ENCODE measurements at places on chromosomes 6 and 20.

- peak; percentile 62 for DNase-seq
Observed at GRCh38 chr20:37346236-37346534, 245 bp downstream of the SRC start.

DNA sequence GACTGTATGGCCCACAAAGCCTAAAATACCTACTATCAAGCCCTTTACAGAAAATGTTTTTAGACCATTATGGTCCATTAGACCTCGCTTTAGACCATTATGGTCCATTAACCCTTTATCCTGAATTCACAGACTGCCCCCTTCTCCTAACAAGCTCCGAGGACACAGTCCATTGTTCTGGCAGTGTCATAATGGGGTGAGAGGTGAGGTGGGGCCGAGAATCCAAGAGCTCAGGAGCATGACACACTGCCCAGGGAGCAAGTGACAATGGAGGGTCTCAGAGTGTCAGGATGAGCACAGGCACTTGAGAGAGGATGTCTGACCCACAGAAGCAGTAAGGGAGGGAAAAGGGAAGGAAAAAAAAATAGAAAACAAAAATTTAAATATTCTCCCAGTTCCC is 212.4 kb upstream of the NT5E start:
- no peak for DNase-seq

- DNase-seq: no peak
Observed at GRCh38 chr20:61929971-61930666, 135.6 kb downstream of the TAF4 start.

- DNase-seq: no peak
Observed at GRCh38 chr20:9955646-9956045, 79.1 kb upstream of the ANKEF1 start.

DNA sequence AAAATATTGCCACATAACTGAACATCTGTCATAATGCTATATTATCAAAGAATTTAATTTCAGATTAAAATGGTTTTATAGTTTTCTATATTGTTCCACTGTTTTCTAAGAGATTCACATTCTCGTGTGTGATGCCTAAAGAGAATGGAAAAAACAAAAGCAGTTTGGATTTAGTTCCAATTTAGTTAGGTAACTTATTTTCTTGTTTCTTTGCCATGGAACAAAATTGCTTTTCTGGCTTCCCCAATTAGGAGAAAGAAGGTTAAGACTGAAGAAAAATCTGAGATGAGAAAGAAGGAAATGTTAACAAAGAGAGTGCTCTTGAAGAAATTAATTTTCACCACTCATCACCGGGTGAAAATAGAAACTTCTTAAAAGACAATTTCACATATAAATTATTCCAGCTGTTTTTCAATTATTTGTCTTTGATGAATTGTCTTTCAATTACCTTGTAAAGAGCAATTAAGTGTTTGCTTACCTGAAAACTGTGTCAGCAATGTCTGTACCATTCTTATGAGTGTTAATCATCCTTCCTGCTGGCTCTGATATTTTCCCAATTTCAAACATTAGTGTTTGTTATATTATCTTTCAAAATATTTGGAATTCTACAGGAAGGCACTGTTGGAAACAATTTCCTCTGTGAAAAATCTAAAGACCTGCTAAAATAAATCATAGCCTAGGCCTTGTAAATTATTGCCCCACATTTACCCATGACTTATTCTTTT is 19.5 kb downstream of the PHACTR2 start:
- no peak for DNase-seq

- DNase-seq: no peak
Observed at GRCh38 chr6:167272696-167273379, 18.3 kb upstream of the UNC93A start.

- DNase-seq: no peak
Observed at GRCh38 chr6:113903666-113904330, 46.7 kb downstream of the MARCKS start.

DNA sequence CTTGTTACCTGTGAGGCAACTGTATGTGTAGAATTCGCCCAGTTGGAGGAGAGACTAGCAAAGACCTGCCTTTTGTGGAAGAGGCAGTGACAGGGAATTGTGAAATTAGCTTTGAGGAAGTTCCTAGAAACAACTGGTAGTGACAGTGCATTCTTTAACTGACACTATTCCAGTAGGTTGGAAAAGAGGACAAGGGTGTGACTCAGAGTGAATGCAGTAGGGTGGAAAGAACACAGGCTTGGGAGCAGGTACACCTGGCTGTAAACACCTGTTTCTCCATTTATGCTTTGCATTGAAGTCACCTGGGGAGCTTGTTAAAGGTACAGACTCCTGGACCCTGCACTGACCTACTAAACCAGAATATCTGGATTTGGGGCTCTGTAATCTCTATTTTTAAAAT is 295.7 kb downstream of the PHACTR1 start:
- DNase-seq: no peak

DNA sequence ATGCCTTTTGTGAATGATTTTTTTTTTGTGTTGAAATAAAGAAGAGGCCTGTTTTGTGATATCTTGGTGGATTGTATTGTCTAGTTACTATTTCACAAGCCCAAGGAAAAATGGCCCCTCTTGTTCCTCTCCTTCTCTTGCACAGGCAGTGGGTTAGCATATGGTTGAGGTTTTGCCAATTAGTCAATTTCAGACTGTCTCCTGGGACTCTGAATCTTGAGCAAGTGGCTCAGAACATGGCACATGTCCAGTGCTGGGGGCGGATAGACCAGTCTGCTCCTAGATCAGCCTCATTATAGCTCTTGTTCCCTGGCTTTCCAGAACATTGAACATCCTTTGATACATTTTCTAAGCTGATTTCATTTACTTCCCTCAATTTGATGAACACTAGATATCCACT is 589.2 kb downstream of the PHF3 start:
- DNase-seq: no peak

GRCh38 chr6:52393780-52394179 is 26.4 kb upstream of the EFHC1 start:
- no peak for DNase-seq

- no peak for DNase-seq
Observed at GRCh38 chr6:164247106-164247505, 832.6 kb downstream of the QKI start.

- no peak for DNase-seq
Observed at GRCh38 chr20:24701668-24702067, 232.2 kb downstream of the SYNDIG1 start.

DNA sequence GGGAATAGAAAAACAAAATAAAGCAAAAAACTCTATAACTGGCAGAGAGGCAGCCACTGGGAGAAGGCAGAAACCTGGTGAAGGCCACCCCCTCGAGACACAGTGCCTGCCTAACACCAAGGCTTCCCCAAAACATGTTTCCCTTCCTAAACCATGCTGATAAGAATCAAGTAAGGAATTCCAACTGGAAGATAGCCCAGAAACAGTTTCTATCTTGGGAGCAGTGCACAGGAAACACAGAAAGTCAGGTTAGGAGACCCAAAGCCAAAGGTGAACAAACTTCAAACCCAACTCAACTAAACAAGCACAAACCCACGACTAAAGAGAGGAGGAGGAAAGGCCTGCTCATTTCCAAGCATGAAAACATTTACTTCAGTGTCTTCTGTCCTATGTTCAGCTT is 433.7 kb upstream of the RGS17 start:
- DNase-seq: no peak

DNA sequence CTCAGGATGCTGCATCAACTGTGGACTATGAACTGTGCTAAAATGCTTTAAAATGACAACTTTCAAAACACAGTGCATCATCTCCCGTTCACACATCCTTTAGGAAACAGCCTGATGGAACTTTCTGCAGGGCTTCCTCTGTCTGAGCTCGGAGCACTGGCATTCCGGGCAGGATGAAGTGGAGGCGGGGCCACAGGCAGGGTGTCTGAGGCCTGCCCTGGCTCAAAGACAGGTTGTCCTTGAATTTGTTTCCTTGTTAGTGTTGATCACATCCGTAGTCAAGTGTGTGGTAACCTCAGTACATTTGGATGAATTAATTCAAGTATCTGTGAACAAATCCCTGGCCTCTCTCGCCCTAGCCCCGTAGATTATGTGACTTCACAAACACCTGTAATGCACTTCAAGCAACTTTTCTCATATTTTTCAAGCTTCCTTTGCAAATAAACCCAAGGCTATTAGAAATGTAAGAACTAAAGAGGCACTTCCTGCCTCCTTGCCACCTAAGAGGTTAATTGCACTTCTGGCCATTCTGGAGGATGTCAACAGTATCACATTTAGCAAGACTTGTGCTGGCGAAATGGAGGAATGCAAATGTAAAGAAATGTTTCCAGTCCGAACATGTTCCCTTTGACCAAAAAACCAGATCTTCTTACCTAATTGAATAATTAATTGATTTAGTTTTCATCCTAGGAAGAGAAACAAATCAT is 3.1 kb downstream of the CD93 start:
- no peak for DNase-seq

- no peak for DNase-seq
Observed at GRCh38 chr6:130903007-130903406, 75.8 kb downstream of the SMLR1 start.

DNA sequence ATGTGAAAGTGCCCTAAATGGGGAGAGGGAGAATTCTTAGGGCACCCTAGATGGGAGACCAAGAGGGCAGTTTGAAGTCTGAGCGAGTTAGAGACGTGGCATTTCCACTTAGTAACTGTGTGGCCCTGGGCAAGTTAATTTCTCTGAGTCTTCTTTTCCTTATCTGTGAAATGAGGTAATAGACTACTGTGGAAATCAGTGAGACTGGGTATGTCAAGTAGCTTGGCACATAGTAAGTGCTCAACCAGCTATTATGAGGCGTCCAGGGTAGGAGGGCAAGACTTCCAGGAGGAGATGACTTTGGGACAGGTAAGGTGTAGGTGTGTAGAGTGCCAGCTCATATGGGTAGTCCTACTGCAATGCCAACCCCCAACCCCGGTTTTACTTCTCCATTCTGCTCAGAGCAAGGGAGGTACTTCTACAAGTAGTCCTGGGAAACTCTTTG is 770 bp downstream of the KIF3B start:
- peak; percentile 68 for DNase-seq

DNA sequence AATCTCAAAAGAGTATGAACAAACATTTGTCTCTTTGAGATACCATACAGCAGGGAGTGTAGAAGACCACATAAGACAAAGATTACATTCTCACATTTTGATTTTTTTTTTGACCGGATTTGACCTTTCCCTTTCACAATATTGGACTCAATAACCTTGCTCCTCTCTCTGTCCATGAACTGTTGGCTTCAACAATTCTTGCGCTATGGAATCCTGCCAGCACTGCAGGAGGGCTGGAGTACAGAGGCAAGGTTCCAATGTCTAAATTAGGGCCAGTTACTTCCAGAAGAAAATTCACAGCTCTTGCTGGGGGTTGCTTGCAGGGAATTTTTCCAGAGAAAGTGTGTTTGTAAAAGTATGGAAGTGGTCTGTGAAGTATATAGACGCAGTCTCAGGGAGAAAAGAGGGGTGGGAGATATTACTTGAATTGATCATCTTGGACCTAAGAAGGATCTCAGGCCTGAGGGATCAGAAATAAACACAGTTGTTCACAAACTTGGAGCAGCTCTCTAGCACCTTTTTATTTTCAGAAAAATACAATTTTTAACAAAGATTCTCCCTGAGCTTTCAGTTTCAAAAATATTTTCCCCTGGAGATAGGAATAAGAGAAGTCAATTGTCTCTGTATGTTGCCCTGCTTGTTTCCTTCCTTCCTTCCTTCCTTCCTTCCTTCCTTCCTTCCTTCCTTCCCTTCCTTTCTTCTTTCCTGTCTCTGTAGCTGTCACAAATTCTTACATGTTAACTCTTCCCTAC is 765.9 kb downstream of the BCKDHB start:
- no peak for DNase-seq

GRCh38 chr20:3857405-3857804 is 10.8 kb downstream of the MAVS start:
- no peak for DNase-seq

- DNase-seq: no peak
Observed at GRCh38 chr20:49268600-49269365, 9.1 kb downstream of the ZNFX1 start.

DNA sequence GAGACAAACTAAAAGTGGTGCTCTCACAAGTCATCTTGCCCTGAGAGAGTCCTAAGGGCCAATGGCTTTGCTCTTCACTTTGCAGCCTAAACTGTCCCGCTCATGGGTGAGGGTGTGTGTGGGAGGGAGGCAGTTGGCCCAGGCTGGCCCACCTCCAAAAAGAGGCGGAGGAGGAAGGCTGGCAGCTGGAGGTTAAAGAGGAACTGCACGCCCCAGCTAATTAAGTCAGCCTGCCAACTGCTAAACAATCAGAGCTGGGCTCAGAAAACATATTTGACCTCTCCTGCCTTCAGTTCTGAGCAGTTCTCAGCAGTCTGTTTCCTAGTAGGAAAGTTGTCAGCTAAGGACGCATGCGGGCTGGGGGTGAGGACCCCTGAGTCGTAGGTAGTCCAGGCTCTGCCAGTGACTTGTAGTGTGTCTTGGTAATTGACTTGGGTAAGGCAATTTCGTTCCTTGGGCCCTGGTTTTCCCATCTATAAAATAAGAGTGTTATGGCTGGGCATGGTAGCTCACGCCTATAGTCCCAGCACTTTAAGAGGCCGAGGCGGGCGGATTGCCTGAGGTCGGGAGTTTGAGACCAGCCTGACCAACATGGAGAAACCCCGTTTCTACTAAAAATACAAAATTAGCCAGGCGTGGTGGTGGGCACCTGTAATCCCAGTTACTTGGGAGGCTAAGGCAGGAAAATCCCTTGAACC is 17.0 kb downstream of the GSS start:
- DNase-seq: no peak

- no peak for DNase-seq
Observed at GRCh38 chr6:30497714-30498113, 8.4 kb downstream of the HLA-E start.

- DNase-seq: no peak
Observed at GRCh38 chr6:10740061-10740460, 7.5 kb upstream of the TMEM14B start.

DNA sequence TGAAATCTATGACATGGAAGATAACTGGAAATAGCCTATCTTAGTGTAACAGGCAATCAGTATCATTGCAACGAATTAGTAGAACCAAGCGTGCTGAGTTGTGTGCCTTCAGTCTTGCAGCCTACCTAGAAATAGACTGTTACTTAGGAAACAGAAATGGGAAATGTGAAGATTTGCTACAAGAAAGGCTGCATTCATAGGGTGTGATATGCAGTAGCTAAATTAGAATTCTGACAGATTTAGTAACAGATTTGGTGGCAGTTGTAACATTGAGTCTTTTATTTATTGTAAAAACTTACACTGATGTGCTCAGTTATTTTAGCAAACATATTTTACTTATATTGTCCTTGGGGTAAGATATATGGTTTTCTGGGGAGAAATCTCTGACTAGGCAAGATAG is 56.2 kb downstream of the MAP7 start:
- no peak for DNase-seq

DNA sequence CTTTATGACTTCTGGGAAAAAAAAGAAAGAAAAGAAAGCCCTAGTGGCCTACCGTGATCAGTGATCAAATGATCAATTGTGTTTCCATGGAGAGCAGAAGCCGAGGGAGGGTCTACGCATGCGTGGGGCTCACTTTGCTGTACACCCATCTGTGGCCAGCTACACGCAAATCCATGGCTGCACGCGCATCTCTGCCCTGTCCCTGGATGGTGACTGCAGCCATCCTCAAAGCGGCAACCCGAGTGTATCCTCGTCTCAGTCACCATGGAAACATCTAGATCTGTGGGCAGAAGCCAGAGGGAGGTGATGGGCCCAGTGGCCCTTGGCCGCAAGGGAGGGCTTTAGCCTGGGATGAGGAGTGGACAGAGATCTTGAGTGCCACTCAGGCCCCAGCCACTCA is 785 bp upstream of the ULBP3 start:
- DNase-seq: no peak

GRCh38 chr20:43827940-43828562 is 86.6 kb upstream of the TOX2 start:
- no peak for DNase-seq
